ENCODE measurements at places on chromosomes 4 and X.

DNA sequence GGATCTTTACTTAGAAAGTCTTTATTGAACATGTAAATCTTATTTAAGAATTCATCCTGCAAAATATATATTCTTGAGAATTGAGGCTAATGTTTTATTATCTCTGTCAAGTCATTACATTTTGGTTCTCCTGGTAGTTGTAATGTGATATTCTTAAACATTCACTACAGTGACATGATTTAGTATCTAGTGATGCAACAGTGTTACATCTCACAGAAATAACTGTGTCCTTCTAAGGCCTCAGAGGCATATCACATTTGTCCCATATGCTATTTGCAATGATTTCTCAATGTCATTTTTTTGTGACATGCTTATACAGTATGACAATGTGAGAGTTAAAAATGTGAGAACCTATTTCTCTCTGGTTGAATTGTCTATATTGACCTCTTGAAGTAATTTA, 34.1 kb downstream of the PRRG1 start:
- no peak for DNase-seq

DNA sequence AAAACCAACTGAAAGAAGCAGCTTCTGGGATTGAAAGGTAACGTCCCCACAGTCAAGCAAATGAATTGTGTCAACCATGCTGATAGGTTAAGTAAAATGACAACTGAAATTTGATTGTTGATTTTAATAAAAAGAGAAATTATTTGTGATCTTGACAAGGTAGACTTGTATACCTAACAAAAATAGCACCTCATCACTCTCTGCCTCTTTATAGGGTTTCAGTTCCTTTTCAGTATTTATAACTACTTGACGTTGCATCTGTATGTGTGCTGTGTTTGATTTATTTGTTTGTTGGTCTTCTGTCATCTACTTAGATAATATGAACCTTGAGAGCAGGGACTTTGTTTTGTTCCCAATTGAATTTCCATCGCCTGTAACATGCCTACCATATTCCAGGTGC, 7.9 kb upstream of the PPP3CA start:
- DNase-seq = no peak

- DNase-seq = no peak
Measured at GRCh38 chr4:171814545-171814944, 1.3 kb downstream of the GALNTL6 start.

- DNase-seq = no peak
Measured at GRCh38 chrX:153802513-153803045, 8.1 kb downstream of the SSR4 start.

GRCh38 chr4:85302756-85303155, 172.2 kb upstream of the ARHGAP24 start:
- no peak for DNase-seq

DNA sequence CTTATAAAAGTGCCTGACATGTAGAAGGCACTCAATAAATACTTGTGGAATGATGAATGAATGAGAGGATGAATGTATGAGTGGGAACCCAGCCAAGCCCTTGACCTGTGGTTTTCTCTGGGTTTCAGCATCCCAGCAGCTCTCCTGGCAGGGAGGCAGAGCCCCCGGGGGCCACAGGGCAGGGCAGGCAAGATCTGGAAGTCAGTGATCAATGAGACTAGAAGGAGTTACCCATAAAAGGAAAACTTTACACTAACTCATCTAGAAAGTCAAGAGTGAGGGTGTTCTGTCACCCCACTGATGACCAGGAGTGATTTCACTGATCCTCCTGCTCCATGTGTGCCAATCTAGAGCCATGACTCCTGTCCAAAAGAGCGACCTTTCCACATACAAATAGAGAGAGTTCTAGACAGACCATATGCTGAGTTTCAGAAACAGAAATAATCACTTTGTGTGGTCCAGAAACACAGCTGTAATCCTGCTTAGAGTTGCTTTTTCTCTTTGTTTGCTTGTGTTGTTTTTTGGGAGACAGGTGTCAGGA, 37.4 kb downstream of the MGARP start:
- DNase-seq = no peak

DNA sequence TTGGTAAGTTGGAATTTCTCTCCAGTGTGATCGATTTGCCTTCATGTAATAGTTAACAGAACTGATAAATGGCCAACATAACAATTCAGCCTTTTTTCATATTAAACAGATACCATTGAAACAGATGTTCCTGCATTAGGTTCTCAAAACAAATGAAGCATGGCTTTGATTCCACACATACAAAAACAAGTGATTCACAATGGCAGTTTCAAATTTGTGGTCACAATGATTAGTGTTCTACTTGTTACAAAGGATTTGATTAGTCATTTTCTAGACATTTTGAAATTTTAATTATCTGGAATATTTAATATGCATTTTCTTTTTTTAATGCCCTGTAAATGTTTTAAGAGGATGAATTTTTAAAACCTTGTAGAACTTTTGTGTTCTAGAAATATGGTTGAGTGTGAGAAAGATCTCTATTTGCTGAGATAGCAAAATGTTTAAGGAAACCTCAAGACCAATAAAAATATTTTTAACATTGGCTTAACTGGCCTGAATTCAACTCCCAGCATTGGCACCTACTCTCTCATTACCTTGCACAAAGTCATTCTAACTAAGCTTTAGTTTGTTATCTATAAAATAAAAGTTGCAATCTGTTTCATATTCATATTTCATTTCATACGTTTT, 18.9 kb upstream of the GLRA3 start:
- no peak for DNase-seq

DNA sequence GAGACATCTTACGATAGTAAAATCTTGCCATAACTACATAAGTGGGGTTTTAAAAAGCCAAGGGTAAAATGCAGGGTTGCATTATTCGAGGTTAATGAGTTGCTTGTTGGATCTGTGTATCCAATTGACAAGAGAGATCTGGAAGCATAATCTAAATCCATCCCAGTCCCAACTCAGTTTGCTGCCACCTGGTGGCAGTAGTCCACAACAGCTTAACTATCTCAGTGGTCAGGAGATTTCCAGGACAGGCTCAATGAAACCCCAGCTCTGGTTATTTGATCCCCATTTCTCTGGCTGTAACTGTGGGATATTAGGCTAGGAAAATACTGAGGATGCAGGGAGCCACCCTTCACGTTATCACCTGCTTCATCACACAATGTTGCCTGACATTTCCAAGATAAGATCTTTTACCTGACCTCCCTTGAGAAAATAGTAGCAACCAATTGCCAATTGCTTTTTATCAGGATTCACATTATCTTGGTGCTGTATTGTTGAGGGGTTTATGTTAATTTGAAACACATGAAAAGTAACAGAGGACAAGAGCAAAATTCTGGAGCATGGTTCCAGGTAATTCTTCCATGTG, 88.2 kb upstream of the TNIP3 start:
- DNase-seq = peak; percentile 51

DNA sequence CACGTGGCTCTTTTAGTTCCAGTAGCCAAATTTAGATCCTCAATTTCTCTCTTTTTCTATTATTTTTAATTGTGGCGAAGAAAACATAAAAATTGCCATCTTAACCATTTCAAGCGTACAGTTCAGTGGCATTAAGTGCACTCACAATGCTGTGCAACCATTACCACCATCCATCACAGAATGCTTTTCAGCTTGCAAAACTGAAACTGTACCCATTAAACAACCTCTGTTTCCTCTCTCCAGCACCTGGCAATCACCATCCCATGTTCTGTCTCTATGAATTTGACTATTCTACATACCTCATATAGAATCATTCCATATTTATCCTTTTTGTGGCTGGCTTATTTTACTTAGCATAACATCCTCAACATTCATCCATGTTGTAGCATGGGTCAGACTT, 74.9 kb downstream of the METTL14 start:
- DNase-seq = no peak

DNA sequence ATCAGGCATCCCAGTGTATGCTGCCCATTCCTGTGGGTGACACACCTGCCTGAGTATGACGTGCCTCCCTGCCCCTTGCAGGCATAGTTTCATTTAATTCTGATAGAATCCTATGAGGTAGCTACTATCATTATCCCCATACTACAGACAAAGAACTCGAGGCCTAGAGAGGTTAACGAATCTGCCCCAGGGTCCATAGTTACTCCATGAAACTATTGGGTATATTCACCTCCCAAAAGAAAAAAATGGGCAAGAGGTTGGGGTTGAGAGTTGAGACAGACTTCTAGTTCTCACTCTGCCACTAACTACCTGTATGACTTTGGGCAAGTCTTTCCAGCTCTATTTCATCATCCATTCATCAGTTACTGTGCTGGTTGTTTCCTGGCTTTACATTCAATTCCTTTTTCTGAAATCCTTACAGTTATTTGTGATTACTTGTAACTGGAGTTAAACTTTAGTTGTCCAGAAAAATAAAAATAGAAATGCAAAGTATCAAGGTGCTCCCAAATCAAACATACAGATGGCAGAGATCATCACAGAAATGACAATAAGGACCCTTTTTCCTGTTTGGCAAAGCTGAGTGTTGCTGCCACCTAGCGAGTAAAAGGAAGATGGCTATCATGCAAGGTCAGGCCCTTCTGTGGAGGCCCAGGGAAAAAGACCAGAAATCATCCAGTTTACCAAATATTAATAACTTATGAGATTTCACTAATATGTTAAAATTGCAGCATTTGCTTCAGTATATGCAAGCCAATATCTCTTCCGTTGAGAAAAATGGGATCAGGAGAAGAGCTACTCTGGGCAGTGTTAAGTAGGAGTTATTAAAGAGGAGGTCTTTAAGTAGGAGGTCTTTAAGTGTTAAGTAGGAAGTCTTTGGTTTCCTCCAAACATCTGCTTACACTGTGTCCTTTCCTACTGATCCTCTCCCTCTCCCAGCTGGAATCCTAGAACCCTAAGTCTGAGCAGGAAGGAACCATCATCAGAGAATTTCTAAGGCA, 17.1 kb upstream of the MAP7D3 start:
- DNase-seq = peak; percentile 31

DNA sequence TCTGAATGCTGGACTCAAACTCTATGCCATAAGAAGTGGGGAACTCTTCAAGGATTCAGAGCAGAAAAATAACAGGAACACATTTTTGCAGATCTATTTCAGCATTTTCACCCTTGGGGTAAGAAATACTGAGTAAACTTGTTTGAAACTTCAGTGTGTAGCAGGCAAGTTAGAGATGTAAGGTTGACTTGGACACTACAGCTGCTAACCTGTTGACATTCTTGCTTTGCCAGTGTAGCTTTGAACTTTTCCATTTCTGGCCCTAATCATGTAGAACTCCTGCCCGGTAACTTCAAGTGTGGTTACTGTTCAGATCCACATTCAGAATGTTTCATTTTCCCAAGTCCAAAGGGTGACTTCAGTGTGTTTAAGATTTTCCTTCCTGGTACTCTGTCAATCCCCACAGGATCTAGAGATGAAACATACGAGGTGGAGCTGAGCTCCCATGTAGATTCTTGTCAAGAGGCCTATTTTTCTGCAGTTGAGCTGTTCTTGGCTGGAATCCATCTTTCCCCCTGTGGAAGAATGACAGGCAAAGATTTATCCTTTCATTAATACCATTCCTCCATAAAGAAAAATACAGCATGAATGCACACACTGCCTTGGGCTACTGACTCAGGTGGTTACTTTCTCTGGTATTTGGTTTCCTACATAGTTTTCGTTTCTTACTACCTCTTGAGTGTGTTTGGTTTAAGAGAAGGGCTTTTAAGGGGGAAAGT, 34.1 kb downstream of the FHDC1 start:
- DNase-seq = no peak

DNA sequence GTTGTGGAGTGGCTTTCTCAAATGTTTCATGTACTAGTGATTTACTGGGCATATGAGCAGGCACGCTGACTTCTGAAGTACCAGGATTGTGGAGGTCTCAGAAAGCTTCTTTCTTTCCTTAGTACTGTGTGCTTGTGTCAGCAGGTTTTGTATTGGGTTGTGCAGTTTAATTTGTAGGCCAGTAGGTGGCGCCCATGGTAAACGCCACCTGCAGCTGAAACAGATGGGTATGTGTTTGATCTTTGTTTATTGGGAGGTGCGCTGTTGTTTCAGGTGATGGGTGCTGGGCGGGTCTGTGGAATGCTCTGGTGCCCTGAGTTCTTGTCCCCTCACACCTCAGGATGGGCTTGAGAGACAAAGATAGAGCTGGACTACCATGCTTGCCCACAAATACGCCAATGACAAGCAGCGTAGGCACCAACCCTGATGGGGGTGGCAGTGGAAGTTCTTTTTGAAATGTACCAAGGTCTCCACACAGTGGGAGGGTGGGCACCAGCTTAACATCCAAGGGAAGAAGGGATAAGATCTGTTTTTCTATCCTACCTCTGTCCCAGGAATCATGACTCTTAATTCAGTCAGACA, 141.5 kb downstream of the RPS6KA6 start:
- no peak for DNase-seq
